ENCODE measurements at places on chromosomes 4 and X. TPM values are rescaled to one million over a fixed set of nuclear protein-coding genes. Genes with fewer than 3 reads are reported as not detected.

Gene ASB9
- 2.5 TPM for total RNA-seq

Gene NWD2
- total RNA-seq, result not detected

Gene RAI2
- total RNA-seq, result 2.2 TPM

Gene CT45A6
- total RNA-seq, result not detected

Gene KLHL4
- total RNA-seq, result 0.58 TPM

All from smooth muscle cell of trachea (primary cell).